ENCODE measurements at places on chromosomes 3 and 15.

DNA sequence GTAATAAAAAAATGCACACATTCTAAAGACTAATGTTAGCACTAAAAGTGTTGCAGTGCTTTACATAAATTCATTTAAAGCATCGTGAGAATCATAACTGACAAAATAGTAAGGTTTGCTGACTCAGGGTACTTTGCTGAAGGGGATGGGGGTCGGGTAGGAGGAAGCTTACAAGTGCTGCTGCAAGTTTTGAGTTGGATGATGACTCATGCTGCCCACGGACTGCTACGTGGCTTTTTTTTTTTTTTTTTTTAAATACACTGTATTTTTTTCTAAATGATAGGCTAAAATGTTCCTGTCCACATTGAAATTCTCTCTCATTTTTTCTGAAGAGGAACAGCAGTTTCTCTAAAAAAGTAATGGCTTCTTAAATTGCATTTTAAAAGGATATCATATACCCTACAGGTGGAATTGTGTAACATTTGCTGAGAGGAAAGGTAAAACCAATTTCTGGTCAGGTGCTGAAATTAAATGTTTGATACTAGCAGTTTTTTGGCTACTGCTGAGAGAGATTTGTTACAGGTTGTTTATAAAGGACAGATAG, 2.2 kb downstream of the MAPK6 start:
- DNase-seq: peak; percentile 83

DNA sequence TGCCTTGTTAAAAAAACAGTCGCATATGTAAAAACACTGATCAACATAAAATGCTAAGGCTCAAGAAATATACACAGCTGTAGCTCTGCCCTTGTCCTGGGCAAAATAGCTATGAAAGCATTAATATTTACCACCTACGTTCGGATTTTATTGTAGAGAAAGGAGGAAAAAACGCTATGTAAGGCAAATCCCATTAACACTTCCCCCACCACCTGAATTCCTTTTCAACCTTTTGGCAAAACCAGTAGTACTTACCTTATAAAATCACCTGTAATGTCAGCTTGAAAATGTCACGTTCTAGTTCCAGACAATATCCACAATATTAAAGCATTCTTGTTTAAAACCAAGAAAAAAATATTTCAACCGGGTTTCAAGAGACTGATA, 3.6 kb downstream of the TRA2B start:
- DNase-seq: no peak

- DNase-seq: no peak
These were observed 248.0 kb downstream of the THSD4 start for GRCh38 chr15:71362987-71363968.

DNA sequence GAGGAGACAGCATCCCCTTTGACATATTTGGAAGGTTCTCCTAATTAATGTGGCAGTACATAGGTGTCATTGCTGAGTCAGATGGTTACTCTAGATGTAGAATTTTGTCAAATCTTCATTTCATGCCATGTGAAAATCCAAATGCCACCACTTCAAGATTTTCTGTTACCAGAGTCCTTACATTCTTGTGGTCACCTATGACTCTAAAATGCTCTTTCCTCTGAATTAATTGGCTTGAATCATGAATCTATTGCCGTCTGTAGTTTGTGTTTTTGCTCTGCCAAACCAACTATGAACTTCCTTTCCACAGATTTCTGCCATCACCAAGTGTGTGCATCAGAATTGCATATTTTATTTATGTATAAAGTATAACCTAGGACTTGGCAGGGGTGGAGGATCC, 269.4 kb upstream of the ZPLD1 start:
- no peak for DNase-seq

- no peak for DNase-seq
These were observed 42.2 kb downstream of the AKAP13 start for GRCh38 chr15:85422607-85423006.

All from GM12864 (cell line).